ENCODE measurements at places on chromosomes 4 and X.

DNA sequence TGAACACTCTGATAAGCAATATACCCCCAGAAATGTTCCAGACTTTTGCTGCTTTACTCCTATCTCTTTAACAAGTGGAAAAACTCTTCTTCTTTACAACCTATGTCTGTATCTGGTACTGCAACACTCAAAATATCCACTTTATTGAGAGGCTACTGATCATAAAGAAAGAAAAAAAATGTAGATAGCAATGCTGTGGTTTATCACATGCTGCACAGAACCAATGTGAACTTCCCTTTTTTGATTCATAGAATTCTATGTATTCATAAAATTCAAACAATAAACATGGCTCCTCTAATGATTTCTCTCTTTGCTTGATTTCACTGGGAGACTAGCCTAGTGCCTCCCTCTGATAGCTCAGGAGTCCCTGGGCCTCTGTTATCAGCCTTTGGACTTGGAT is 223.5 kb downstream of the ZNF674 start:
- no peak for DNase-seq

GRCh38 chr4:3323071-3323481 is 30.3 kb downstream of the RGS12 start:
- DNase-seq = no peak

DNA sequence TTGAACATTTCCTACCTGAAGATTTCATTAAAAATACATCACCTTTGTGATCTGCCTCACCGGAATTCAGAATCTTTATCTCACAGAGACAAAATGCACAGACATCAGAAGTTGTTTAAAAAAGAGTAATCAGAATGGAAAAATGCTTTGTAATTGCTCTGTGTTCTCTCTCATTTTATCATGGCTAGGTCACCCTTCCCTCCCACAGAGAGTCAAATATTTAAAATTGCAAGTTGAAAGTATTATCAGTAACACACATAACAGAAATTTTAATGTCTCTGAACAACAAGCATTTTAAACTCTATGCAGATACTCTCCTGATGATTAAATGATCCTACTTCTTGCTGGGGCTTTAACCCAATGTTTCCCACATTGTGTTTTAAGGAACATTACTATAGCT is 362.0 kb downstream of the CBLL2 start:
- no peak for DNase-seq

- no peak for DNase-seq
Measured at GRCh38 chrX:144566592-144566991, 680.7 kb upstream of the SPANXN1 start.

- DNase-seq = no peak
Measured at GRCh38 chrX:11059933-11060332, 51.2 kb upstream of the HCCS start.

- no peak for DNase-seq
Measured at GRCh38 chr4:151206241-151207005, 70.5 kb upstream of the PRSS48 start.

- DNase-seq = no peak
Measured at GRCh38 chrX:56812515-56813105, 83.6 kb downstream of the NBDY start.

DNA sequence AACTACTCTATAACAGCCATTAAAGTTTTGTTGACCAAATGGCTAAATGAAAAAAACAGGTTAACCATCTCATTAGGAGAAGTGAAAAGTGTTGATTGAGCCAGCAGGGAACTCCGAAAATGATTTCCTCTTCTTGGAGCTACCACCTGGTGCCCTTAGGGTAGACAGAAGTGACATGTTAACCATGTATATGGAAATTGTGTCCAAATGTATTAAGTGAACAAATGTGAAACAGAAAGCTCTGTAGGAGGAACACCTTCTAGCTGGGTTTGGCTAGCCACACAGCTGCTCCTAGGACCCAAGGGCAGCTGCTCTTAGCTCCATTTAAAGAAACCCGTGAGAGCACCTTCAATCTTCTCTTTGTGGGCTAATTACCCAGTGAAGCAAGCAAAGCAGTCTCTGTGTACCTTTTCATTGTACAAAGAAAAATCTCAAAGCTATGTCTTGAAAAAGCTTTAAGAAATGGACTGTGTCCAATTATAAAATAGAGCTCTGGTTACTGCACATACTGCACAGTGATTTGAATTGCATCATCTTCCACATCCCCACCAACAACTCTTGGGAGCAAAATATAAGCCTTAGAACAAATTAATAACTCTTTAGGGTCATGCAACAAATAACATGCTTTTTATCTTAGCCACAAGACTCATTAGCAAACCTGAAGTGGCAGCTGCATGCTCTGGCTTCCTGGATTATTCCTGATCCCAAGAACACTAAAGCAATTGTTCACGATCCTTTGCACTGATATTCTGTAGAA is 59.2 kb upstream of the PARM1 start:
- no peak for DNase-seq

DNA sequence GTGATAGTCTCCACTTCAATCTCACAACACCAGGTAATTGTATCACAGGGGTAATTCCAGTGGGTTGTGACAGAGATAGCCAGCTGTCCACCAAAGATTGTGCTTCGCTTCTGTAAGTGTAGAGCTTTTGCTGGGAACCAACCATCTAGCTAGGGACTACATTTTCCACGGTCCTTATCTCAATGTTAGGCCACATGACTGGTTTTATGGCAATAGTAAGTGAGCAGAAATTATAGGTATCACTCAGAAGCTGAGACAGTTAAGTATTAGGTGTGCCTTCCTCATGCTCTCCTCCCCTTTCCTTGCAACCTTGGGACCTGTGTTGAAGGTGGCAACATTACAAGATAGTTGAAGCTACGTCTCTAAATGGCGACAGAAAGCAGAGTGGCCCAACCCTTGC is 108.8 kb upstream of the NALF2 start:
- DNase-seq = no peak

GRCh38 chr4:100289946-100290345 is 99.7 kb upstream of the DDIT4L start:
- no peak for DNase-seq

GRCh38 chr4:6523251-6523650 is 50.8 kb upstream of the PPP2R2C start:
- no peak for DNase-seq
